HS-5 (cell line): ENCODE measurements at places on chromosomes 13 and 19.
A peak's percentile ranks its signal among the peaks of the same experiment; 100 is the strongest.

DNA sequence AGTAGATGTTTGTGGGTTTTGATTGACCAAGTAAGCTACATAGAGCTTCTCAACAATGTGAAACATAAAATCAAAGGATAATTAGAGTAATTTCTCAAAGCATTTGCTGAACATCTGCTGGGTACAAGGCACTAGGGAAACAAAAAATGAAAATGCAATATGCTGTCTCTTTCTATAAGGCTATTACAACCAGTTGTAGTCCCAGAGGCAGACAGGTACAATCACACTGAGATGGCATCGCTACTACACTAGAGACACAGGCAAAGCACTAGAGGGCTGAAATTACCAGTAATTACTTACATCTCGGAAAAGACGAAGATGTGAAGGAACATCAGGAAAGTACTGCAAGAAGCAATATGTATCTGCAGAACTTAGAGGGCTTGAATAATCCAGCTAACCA, 133.3 kb downstream of the LHFPL6 start:
- no peak for DNase-seq

GRCh38 chr13:34756136-34756535, 185.9 kb upstream of the NBEA start:
- DNase-seq: no peak

GRCh38 chr19:49455773-49456172, 2.7 kb downstream of the ALDH16A1 start:
- DNase-seq: no peak

DNA sequence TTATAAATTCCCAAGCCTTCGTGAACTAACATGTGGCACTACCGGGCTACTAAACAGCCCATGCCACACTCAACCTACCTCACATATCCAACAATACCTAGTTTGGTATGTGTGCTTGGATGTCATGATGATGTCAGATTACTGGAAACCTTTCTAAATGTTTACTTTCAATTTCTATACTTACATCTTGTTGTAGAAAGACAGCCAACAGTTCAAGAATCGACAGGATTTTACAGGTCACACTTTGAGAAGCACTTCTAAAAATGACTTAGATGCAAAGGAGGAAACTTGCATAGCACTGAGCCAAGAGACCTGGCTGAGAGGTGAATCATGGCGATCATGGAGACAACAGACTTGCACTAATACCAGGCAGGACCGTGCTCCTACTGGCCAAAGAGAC, 209.9 kb downstream of the COL4A1 start:
- DNase-seq: no peak

GRCh38 chr19:17803264-17803896, 8.4 kb downstream of the B3GNT3 start:
- DNase-seq: no peak

GRCh38 chr19:17021793-17022590, 4.6 kb downstream of the CPAMD8 start:
- DNase-seq: peak; percentile 6

DNA sequence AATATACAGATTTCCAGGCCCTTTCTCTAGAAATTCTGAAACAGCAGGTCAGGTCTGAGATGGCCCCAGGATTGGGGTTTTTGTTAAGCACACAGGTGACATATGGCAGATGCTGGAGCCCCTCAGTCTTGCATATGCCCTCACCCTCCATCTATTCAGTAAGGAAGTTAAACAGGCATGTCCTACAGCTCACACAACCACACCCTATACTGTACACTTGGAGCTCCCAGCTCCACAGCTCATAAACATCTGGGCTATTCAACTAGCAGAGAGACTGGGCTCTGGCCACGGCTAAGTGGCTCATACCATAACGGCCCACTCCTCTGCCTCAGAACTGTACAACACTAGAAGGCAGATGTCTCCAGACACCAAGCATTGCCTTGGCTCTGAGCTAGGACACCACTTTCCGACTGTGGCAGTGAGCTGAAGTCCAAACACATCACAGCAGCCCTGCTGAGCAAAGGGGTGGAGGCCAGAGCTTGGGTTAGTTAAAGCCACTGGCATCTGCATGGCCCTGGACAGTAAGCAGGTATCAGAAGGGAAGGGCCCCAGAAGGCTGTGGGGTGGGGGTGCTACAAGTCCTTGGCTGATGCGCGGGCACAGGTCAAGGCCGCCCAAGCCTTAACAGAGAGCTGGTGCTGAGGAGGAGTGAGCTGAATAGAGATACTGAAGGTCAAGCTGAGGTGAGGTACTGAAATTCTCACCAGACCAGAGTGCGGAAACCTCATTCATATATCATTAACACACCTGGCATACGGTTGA, 79.1 kb downstream of the ABCC4 start:
- no peak for DNase-seq

DNA sequence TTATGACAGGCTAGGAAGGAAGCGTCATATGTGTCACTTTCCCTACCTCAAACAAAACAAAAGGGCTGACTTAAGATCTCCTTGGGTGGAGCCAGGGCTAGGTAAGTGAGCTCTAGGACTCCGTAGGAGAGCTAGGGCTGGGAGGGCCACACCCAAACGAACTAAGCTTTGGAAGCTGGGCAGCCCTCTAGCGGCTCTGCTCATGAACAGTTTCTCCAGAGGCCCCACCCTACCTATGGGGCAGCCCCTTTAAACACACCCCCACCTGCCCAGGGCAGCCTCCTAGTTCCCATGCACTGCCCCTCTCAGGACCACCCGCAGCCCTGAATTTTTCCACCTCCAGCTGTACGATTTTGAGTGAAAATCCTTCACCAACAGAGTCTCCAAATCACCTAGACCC, 3.5 kb downstream of the PEG3 start:
- DNase-seq: no peak

DNA sequence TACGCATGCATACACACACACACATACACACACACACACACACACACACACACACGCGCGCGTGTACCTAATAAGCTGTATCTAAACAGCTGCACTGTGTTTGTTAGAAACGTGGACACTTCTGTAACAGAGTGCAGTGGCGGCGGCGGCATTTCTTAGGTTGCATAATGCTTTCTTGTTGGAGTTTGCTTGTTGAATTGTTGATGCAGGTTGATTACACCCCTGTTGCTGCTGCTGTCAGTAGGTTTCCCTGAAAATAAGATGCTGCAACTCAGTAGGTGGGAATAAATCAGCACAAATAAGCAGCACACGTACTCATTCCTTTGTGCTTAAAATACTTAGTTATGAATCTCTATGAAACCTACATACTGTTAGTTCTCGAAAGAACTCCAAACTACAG, 479.2 kb downstream of the LIG4 start:
- no peak for DNase-seq

- no peak for DNase-seq
Observed at GRCh38 chr13:99174533-99175100, 26.0 kb upstream of the UBAC2 start.

DNA sequence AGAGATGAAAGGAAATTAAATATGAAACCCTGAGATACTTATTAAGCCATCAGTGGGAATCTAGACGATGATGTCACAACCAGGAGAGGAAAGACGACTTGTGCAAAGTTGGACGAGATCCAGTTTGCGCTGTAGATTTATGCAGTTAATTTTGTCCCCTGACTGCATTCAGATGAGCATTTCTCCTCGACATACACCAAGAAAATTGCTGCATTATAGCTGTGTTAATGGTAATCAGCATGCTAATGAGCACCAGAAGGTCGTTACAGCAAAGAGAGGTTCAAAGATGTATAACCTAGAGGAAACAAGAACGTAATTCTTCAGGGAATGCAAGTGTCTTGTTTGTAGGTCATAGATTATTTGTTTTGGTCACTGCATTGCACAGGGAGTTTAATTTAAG, 371.7 kb downstream of the RBM26 start:
- no peak for DNase-seq

DNA sequence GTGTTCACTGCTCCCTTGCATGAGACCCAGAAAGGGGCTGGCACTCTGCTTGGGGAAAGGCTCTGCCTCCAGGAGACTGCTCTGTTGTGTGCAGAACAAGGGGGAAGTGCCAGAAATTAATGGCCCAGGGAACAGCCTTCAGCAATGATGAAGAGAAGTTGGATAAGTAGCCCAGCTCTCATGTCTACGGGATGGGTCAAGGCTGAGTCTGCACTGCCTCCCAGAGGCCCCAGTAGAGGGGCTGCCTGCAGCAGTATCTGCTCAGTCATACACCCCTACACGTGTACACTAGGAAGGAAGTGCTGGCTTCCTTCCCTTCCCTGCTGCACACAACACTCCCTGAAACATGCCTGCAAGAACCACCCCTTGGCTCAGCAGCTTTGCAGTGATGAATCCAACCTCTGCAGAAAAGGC, 54.6 kb upstream of the URI1 start:
- DNase-seq: no peak

DNA sequence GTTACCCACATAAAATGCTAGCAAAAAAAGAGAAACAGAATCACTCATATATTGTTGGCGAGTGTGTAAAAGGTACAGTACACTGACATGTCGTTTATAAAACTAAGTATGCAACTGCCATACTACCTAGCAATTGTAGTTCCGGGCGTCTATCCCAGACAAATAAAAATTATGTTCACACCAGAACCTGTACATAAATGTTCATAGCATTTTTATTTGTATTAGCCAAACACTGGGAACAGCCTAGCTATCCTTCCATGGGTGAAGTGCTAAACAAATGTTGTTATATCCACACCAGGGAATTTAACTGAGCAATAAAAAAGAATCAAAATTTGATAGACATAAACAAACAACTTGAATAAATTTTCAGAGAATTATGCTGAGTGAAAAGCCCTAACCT, 28.9 kb upstream of the POSTN start:
- DNase-seq: no peak

DNA sequence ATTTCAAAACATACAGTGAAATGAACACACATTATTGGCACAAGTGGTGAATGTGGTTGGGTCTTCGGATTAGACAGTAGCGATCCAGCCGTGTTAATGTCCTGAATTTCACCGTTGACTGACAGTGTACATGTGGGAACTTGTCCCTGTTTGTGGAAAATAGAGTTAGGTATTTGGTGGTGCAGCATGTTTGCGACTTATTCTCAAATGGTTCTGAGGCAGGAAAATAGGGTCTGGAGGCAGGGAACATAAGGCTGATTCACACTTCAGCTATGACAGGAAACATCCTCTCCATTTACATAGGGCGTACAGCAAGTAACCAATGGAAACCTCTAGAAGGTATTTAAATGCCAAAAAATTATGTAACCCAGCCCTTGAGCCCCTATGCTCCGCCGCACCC, 4.2 kb downstream of the LGALS7B start:
- peak; percentile 25 for DNase-seq

DNA sequence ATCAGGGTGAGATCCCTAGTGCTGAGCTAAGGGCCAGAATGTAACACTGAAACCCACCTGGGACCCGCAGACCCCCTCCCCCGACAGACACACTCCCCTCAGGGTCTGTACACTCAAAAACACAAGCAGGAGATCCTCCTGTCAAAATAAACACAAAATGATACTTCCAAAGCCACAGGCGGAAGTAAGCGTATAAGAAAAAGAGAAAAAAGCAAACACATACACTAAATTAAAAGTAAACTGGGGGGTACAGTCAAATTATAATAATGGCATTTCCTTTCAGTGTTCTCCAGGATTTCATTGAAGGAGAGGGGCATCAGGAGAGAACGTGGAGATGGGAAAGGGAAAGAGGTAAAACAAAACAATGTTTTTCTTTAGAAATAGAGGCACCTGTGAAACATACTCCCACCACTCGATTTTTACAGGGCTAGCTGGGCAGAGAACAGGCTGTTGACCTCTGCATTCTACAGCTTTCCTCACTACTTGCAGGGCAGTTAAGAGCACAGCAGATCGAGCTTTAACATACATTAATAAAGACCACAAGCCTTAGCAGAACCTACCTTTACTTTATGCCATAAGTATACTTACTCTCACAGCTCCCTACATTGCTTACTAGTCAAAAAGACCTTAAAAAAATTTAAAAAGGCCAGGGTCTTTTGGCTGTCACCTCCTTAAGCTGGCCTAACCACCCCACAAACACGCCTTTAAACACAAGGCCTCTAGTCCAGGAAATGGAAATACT, 5.3 kb downstream of the ZIC5 start:
- no peak for DNase-seq
